ENCODE measurements at places on chromosomes 2 and 18.

DNA sequence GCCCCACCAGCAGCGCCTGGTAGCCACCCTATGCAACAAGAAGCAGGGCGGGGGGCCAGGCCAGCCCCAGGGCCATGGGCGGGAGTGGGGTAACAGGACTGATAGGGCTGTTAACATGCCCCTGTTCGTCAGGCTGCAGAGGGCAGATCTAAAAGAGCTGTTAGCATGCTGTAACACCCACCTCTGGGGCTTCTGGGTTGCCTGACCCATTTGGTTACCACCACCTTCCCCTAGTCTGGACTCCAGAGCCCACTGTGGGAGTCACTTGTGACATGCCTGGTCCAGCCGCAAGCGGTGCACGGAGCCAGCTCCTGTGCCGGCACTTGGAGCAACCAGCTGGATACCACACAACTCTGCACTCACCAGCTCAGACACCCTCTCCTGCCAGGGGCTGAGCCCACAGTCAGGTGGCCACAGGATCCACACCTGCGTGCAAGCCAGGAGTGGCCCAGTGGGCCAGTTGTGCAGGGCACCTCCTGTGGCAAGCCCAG is 2.1 kb downstream of the METTL8 start:
- DNase-seq: no peak

- DNase-seq: no peak
Measured at GRCh38 chr2:140257692-140258300, 1477.6 kb upstream of the NXPH2 start.

DNA sequence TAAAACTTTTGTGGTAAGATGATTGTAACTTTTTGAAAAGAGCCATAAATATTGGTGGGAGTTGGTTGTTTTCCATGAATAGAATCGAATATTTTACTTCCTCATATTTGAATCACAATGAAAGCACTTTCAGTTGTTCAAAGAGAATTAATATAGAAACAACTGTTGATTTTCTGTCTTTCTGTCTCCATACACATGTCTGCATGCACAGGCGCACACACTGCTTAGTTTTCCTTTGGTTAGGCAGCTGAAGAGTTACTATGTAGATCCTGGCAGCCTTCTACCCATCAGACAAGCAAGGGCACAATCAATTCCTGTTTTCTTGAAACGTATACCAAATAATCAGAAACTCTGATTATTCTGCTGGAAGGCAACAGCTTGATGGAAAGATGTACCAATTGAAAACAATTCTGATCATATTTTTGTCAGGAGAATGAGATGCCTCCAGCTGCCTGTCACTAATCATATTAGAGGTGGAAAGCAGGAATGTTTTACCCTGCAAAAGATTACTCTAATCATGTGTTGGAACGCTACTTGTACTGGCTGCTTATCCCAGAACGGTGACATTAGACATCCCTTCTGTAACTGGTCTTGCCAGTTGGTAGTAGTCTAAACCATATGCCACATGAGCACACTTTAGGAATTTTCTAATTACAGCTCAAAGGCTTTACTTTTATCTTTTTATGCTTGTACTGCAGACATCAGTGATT is 24.0 kb downstream of the SPATS2L start:
- no peak for DNase-seq

- DNase-seq: no peak
Measured at GRCh38 chr2:160726046-160726445, 232.4 kb upstream of the RBMS1 start.

GRCh38 chr2:64313398-64313723 is 140.6 kb upstream of the LGALSL start:
- DNase-seq: no peak

GRCh38 chr2:32663864-32664263 is 36.0 kb downstream of the TTC27 start:
- DNase-seq: no peak

DNA sequence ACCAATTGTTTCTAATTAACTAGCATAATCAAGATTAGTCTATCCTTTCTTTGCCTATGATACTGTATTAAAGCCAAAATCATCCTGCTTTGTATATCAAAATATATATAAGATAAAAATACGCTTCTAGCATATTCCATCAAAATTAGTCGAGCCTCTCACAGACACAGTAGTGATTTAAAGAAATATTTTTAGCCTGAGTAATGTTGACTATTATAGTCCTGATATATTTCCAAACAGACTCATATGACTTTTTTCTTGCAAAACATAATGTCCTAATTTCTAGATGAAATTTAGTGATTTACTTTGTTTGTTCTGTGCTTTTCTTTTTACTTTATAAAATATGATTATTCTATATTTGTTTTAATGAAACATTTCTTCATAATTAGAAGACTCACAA is 30.9 kb downstream of the FAP start:
- no peak for DNase-seq
